ENCODE measurements at places on chromosomes 12 and 14. TPM values are rescaled to one million over a fixed set of nuclear protein-coding genes. Genes with fewer than 3 reads are reported as not detected.

EFCAB11 gene
- total RNA-seq: 8.3 TPM

GRCh38 chr12:12902036-12902435 is 10.7 kb downstream of the GPRC5A start:
- DNase-seq: no peak

- no peak for DNase-seq
Measured at GRCh38 chr12:109476807-109477184, 304 bp downstream of the KCTD10 start.

DAO gene
- total RNA-seq: not detected

DNA sequence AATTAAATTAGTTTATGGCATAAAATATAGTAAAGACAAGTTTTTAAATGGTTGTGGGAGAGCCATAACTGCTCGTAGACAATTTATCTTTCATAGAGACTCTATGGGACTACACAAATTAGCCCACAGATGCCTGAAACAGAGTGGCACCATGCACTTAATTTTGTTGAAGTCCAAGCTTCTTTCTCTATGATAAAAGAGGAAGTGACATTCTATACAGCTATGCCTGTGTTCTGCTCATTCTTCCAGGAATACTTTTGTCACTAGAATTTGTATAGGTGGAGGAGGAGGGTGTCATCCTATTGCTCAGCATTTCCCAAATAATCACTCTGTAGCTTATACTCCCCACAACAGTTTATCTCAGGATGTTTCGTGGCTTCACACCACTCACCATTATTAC is 43.7 kb upstream of the KICS2 start:
- DNase-seq: no peak

GRCh38 chr12:460261-461230 is 807 bp downstream of the B4GALNT3 start:
- DNase-seq: peak; percentile 53

OR6C2 gene
- total RNA-seq: not detected

DNA sequence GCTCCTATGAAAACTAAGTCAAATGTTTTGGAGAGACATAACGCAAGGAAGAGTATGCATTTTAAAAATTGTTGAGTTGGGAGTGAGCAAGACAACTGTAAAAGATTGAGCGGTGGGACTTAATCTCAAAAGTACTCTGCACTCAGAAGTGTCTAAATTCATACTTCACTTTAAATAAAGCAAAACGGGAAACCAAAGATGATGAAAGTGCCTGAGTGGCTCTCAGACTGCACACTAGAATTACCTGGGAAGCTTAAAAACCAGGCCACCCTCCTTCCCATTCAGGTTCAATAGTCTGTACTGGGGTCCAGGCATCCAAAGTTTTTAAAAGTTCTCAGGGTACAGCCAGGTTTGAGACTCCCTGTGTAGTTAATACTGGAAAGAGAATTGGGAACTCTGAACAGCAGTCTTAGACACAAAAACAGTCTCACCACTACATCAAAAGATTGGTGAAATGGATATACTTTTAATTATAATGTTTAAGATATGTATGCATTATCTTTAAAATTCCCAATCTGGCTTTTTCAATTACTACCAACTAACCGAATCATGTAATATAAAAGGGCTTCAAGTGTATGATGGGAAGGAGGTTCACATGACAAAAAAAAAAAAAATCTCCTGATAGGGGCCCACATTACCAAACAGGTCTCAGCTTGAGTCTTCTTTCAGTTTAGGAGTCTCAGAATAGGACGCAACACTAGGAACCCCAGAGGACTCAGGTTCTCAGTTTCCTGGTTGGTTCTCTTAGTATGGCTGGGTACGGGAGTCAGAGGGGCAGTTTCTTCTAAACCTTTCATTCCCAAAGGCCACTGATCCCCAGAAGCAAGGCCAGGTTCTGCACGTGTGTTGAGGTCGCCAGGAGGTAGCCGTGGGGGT is 1.0 kb downstream of the HOMEZ start:
- DNase-seq: no peak

DNA sequence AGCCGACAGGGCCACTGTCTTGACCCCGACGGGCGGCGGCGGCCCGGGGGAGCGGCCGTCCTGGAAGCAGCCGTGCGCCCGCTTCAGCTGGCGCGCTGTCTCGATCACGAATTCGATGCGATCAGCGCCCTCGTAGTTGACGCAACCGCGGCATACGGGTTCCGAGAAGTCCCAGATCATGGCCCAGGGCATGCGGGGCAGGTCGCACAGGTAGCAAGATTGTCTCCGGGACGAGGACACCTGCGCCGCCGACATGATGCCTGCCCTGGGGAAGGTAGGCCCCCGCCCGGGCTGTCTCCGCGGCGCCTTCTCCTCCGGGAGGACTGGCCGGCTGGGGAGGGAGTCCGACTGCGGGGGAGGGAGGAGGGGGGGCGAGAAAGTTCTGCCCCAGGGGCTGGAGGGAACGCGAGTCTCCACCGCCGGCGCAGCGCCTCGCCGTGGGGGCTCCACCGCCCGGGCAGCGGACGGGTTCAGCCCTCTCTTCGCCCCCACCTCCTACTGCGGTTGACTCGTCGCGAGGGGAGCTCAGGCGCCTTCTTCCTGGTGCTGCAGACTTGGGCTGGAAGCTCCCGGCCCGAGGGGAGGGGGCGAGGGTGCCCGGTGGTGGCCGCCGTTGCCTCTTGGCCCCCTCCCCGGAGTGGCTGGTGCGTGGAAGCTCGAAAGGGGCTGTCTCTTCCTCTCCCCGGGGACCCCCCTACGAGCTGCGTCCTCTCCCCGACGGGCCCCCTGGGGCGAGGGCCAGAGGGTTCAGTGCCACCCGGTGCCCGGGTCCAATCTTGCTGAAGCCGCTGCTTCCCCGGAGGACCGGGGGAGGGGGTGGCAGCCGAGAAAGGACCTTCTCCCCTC is 747 bp downstream of the IRF2BPL start:
- peak; percentile 70 for DNase-seq

Measured in activated naive CD8-positive, alpha-beta T cell treated with anti-CD3 and anti-CD28 coated beads for 36 hours (primary cell).